Effector CD4-positive, alpha-beta T cell (primary cell): ENCODE measurements at places on chromosomes 1 and 21.

DNA sequence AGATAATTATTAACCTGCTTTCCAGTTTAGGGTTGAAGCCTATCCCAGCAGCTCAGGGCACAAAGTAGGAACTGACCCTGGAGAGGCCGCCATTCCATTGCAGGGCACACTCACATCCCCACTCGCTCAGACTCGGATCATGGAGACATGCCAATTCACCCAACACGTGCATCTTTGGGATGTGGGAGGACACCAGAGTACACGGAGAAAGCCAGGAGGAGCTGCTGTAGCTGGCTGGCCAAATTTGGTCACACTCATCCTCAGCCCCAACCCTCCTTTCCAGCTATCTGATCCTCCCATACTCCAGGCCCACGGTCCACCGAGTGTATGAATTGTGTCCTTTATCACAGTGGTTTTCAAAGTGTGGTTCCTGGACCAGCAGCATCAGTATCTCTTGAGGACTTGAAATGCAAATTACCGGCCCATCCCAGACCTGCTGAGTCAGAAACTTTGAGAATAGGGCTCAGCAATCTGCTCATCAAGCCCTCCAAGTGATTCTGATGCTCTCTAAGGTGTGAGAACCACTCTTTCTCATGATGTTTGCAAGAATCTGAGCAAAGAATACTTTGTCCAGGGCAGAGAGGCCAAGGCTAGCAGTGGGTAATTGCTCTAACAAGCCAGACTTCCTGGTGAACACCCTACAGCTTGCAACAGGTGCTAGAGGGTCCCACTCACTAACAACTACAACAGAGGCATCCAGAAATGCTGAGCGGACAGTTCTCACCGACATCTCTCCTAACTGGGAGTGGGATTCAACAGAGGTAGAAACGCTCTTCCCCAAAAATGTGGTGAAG, 26.3 kb downstream of the IER5 start:
- no peak for DNase-seq

- no peak for DNase-seq
These were observed 14.2 kb upstream of the RGS4 start for GRCh38 chr1:163055005-163055404.

DNA sequence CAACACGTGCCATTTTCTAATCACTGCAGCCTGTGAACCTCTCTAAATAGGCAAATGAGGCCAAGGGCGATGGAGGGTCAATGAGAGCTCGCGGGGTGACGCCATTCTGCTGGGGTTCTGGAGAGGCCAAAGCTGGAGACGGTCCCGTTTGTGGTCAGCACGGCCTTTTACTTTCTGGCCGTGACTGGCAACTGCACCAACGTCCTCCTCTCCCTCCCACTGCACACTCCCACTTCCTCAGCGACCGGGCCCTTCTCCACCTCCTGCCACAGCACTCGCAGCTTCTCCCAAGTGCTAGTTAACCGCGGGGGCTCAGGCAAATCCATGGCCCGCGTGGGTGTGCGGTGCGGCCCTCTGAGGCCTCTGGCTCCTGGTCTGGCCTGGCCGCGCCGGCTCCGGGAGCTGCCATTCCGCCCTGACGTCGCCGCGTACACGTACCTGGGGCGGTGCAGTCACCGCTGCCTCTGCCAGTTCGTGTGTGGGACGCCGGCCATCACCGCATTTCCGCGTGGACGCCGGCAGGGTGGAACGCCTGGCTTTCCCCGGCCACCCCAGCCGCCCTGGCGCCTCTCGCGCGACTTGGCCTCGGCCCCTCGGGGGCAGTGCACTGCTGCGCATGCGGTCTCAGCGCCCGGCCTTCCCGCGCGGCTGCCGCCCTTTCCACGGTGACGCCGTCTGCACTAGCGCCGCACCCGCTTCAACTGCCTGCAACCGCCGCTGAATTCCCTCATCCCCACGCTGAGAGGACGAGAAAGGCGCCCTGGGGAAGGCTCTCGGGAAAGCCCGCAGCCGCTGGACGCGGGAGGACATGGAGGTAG, 18.2 kb downstream of the OR2C3 start:
- no peak for DNase-seq

DNA sequence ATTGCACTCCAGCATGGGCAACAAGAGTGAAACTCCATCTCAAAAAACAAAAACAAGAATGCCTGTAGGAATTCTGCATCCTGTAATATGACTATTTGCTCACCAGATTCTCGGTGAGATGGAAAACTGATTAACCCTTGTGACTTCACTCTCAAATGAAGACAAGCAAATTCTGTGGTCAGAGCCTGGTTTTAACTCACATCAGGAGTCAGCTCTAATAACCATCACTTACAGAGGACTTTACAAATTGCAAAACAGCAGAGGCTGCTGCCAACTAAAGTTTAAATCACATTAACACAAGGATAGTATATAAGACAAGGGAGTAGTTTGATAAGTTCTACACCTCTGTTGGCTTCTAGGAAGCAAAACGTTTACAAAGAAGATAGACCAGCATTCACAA, 35.7 kb upstream of the FAM163A start:
- DNase-seq = no peak

GRCh38 chr1:151918819-151919610, 9.7 kb upstream of the THEM4 start:
- DNase-seq = no peak

- no peak for DNase-seq
These were observed 25.5 kb downstream of the ETV3L start for GRCh38 chr1:157073944-157074685.

- DNase-seq = no peak
These were observed 6.1 kb downstream of the ATF3 start for GRCh38 chr1:212614453-212615200.

GRCh38 chr1:152110365-152110859, 4.8 kb downstream of the TCHH start:
- DNase-seq = no peak

DNA sequence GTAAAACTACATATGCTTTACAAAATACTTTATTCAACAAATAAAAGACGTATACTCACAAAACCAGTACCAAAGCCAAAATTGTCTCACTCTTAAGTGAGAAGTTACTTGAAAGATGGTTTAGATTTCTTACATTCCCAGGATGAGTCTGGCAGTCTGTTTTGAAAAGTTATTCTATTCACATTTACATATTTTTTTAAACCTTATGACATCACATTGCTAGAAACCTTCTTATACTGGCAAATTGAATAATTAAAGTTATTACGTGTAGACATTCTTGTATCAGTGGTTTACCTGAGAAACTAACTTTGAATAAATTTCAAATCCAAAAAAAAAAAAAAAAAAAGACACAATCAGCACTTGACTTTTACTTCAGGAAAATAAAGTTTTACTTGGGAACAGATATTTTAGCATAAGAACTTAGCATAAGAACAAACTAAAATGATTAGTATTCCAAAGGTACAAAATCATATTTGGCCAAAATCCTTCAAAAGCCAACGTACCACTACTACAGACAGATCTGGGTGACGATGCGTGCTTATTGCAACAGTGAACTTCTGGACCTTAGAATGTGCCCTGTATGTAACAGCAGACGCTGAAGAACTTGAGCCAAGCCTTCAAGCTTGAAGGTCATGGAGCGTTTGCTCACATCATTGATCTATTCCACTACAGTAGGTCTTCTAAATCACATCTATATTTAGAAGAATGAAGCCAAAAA, 2.5 kb downstream of the CDC42BPA start:
- no peak for DNase-seq

- no peak for DNase-seq
These were observed 7.4 kb downstream of the LRRC53 start for GRCh38 chr1:74504933-74505512.

- no peak for DNase-seq
These were observed 13.9 kb downstream of the WNT2B start for GRCh38 chr1:112522621-112523020.

- DNase-seq = no peak
These were observed 203.1 kb downstream of the BARHL2 start for GRCh38 chr1:90513956-90514355.

- no peak for DNase-seq
These were observed 65.7 kb downstream of the MRPL37 start for GRCh38 chr1:54265659-54266058.

GRCh38 chr1:237867380-237867888, 23.3 kb downstream of the ZP4 start:
- no peak for DNase-seq

DNA sequence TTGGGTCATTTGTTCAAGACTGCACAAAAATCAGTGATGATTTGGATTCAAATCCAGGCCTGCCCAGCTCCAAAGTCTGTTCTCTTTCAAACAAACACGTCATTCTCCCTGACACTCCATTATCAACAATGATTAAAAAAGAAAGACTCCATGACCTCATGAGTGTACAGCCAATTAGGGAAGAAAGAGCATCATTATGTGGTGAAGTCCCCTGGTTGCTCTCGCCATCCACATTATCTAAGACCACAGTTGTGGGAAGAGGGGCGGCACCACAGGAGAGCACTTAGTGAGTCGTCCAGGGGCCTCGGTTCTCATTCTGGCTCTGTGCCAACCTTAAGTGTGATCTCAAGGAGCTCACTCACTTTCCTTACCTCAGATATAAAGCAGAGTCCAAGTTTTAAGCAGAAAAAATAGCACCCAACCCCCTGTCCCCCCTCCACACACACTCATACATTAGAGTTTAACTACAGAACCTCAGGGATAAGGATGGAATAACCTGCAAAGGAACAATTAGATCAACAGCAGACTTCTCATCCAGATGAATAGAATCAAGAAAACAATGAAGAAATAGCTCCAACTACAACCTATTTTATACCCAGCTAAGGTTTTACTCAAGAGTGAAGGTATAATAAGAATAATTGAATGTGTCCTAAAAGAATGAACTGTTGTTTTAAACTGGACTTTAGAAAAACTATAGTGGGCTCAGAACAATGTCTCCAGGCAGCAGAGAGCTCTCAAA, 47.8 kb downstream of the COL6A1 start:
- no peak for DNase-seq

GRCh38 chr1:175210744-175211143, 18.2 kb upstream of the KIAA0040 start:
- DNase-seq = no peak

GRCh38 chr1:94925561-94926125, 1.3 kb downstream of the CNN3 start:
- no peak for DNase-seq

DNA sequence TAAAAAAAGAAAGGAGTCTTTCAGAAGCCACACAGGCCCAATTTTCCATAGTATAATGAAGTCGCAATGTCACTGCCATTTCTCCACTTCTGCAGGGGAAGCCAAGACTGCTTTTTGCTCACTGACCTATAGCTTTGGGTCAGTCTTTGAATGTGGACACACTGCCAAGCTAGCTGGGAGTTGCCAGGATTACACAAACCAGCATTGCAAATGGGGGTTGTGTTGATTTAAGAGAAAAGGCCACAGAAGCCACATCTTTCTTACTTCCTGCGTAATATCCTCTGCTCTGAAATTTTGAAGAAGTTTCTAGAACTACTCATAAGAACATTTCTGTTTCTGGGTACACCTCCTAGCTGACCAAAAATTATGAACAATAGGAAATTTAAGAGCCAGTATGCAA, 45.8 kb upstream of the SAMSN1 start:
- DNase-seq = no peak

DNA sequence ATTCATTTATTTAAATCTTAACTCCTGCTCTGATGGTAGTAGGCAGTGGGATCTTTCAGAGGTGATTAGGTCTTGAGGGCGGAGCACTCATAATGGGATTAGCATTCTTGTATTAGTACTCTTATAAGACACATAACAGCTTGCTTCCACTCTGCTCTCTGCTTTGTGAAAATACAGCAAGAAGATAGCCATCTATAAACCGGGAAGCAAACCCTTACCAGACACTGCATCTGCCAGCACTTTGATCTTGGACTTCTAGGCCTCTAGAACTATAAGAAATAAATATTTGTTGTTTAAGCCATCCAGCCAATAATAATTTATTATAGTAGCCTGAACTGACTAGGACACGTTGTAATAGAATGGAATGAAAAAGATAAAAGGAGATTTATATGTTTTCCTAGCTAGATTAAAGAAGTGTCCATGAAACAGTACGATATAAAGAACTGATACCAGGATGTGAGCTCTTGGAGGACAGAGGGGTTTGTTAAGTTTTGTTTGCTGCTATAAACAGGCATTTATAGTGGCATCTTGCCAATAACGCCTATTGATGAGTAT, 869.9 kb downstream of the MRPL39 start:
- DNase-seq = no peak

DNA sequence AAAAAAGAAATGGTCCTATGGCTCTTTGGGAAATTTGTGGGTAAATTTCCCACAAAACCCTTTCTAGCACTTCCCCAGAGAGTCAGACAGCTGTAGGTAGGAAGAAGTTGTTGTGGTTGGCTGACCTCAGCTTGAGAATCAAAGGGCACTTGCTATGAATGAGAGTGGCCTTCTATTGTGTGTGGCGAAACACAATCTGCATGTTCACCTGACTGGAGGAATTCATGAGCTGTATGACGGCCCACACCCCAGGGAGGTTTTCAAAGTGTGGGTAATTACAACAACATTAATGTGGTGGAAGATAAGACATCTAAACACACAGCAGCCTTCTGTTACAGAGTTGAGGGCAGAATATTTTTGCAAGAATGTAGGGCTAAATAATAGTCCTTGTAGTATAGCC, 38.8 kb downstream of the NGF start:
- DNase-seq = no peak

- no peak for DNase-seq
These were observed 23.9 kb upstream of the KCTD3 start for GRCh38 chr1:215543191-215543606.

DNA sequence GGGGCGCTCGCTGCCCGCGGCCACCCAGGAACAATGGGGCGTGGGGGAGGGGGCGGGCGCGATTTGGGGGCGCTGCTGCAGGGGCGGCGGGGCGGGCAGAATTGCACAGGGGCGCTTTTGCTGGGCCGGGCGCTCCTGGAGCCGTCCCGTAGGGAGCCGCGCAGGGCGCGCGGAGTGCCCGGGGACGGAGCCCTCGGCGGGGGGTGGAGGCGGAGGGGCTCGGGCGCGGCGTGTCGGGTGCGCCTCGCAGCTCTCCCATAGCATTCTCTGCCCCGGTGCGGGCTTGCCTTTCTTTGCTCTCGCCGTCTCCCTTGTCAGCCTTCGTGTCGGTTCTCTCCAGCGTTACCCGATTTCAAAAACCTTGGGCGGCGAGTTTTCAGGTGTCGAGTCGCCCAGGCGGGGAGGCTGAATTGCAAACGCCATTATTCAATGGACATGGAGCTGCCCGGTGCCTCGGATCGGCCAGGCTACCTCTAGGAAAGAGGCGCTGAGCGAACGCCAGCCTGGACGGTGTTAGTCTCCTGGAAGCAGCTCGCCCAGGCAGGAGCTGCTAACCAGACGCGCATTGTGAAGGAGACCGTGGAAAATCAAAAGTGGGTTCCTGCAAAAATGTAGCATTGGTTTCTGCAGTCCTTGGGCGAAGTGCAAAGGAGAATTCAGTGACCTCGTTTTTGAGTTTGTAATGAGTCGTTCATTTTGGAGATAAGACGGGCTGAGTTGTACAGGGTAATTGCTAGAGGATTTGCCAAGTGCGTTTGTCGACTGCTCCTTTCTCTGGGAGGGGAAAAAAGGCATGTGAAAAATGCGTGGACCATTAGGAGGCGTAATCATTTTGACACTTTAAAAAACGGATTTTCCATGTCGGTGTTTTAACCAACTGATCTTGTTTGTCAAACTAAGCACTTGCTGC, 626 bp downstream of the CXADR start:
- peak; percentile 4 for DNase-seq

- DNase-seq = no peak
These were observed 13.0 kb downstream of the OSBPL9 start for GRCh38 chr1:51629918-51630317.

- DNase-seq = no peak
These were observed 28.8 kb downstream of the CFAP74 start for GRCh38 chr1:1974834-1975233.

GRCh38 chr1:232046451-232047306, 420.1 kb downstream of the DISC1 start:
- no peak for DNase-seq
